Suprapubic skin (tissue), 4 donors: ENCODE measurements at places on chromosomes 3 and 15. TPM values are rescaled to one million over a fixed set of nuclear protein-coding genes. Genes with fewer than 3 reads are reported as not detected.

- no peak for DNase-seq
Observed at GRCh38 chr3:187292181-187292580, 644 bp upstream of the MASP1 start.

- DNase-seq = no peak
Observed at GRCh38 chr3:44436181-44436580, 41.3 kb downstream of the ZNF445 start.

DNA sequence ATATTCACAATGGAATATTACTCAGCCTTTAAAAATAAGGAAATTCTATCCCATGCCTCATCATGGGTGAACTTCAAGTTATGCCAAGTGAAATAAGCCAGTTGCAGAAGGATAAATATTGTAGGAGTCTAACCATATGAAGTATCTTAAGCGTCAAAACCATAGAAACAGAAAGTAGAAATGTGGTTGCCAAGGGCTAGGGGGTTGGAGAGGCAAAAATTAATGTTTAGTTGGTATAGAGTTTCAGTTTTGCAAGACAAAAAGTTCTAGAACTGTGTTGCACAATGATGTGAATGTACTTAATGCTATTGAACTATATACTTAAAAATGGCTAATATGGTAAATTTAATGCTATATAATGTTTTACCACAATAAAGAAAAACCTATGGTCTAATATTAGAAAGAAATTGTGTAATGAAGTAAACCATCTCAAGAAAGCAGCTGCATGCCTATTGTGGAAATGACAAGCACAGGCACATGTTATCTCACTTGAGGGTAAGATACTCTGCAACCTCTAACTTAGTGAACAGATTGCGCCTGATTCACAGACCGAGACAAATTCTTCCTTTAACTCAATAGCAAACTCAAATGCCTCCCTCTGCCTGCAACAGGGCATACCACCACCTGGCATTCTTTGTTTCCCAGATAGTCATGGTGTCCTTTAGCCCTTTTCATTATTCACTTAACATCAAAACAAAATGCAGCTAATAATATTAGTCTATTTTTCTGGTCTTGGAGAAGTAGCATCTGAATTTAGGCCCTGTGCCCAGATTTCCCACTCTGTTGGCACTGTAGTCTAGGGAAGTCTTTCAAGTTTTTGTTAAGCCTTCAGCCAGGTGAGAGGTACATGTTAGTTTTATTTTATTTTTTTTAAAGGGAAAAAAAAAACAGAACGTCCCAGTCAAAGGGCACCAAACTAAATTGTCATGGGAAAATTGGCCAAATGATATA lies 80.2 kb upstream of the ACP3 start:
- no peak for DNase-seq

GRCh38 chr3:171788546-171789351 lies 21.5 kb downstream of the PLD1 start:
- no peak for DNase-seq

- no peak for DNase-seq
Observed at GRCh38 chr3:193023218-193023617, 105.6 kb upstream of the MB21D2 start.

GRCh38 chr3:135056084-135056730 lies 261.1 kb downstream of the EPHB1 start:
- DNase-seq = no peak

DNA sequence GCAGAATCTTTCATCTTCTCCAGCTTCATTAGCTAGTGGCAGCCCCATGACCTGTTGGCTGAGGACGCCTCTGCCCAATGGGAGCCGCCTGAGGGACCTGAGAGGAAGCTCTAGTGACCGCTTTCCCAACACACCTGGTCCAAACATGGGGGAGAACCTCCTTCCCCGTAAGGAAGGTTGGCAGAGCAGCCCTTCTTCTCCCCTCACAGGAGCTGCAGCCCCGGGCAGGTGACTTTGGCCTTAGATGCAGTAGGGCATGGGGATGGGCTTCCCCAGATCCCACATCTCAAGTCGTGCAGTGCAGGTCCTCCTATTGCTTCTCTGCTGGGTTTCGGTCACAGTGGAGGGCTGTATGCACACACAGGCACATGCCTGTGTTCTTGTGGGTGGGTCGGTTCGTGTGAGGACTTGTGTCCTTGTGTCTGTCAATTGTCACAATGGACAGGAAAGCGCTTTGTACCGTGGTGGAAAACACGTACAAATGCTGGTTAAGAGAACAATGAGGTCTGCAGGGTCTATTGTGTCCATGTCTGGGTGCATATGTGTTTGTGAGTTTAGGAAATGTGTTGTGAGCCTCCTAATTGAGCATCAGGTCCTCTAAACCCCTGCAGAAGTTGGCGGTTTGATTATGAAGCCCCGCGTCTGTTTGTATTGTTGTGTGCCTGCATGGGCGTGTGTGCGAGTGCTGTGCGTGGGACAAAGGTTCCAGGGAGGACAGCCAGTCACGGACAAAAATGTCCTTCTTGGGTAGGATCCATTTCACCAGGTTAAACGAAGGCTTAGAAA lies 1.4 kb downstream of the ISLR2 start:
- DNase-seq = no peak

- DNase-seq = no peak
Observed at GRCh38 chr3:116161575-116162525, 283.4 kb downstream of the LSAMP start.

DNA sequence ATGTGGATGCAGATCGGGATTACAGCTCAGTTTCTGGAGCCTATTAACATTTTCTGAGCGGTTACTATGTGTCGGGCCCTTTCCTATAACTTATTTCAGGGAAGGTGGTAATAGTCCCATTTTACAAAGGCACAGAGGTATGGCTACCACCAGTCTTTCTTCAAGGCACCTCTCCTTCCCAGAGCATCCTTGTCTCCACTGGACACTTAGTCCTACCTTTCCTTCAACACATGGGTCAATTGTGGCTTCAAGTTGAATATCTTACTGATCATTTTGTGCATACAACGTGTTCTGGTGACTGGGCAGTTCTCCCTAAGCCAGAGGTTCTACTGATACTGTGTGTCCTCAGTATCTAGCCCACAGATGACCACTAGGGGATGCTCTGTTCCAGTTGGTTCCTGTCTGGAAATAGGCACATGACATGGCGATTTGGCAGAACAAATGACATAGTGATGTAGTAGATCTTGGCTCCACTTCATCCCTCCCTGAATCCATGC lies 60.7 kb upstream of the CMTM8 start:
- no peak for DNase-seq

- no peak for DNase-seq
Observed at GRCh38 chr3:124859025-124859424, 28.1 kb downstream of the ITGB5 start.

DNA sequence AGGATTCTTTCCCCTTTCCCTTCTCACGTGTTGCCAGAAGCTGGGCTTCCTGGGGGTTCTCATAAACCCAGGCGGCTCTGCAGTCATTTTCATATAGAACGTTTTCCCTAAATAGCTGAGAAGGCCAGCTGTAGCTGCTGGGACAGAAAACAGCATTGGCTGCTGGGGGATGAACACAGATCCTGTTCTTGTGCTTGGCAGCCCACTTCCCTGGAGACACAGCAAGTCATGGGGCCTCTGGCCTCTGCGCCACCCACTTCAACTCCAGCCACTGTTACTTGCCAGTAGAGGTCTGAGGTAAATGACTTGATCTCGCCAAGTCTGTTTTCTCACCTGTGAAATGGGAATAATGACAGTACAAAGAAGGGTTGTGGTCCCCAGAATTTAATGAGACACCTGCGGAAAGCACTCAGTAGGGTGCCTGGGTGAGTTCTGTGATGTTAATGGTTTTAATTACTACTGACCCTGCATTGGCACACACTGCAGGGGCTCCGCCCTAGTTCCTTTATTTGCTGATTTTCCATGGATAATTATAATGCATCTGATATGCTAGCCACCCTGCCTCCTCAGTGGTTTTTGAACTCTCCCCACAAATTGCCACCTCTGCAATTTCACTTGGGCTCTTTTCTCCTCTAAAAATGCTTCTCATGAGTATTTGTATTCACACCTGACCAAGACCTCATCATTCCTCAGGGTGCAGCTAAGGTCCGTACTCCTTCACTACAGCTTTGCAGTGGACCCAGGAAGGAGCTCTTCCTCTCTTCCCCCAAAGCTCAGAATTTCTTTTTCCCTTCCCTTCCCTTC lies 274.7 kb downstream of the RPLP1 start:
- DNase-seq = no peak

GRCh38 chr15:70783041-70783440 lies 19.7 kb upstream of the UACA start:
- DNase-seq = no peak

DNA sequence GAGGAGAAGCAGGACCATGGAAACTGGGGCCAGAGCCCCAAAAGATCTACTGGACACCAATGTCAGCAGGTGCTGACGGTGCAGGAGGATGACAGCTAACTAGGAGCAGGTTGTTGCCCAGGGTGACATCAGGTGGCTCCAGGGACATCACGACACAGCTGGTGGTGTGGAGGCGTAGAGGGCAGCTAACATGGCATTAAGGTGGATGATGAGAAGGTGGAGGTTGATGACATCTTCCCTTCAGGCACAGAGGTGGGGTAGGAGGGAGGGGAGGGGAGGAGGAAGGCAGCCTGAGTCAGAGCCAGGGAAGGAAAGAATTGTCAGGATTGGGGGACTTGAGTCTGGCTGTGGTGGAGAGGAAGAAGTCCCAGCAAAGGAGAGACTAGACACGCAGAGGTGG lies 1.5 kb upstream of the EPHB1 start:
- no peak for DNase-seq

DNA sequence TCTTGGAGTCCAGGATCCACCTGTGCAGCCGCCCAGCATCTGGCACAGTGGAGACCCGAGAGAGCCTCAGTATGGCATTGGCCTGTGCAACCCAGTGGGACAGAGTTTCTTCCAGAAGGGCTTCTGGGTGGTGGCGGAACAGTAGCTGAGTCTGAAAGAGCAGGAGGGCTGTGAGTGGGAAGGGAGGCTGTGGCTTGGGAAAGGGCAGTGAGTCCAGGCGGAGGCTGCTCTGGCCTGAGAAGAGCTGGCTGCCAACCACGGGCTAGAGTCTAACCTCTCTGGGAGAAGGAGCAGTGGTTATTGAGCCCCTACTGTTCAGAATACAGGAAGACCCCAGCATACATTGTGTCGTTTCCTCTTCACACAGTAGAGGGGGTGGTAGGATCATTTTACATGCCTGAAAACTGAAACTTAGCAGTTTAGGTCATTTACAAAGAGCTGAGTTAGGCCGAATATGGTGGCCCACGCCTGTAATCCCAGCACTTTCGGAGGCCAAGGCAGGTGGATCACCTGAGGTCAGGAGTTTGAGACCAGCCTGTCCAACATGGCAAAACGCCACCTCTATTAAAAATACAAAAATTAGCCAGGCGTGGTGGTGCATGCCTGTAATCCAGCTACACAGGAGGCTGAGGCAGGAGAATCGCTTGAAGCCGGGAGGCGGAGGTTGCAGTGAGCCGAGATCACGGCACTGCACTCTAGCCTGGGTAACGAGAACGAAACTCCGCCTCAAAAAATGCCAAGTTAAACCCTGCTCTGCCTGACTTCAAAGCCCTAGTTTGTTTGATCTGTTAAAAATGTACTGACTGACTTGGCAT lies 3.2 kb downstream of the AEN start:
- no peak for DNase-seq

GRCh38 chr3:7813365-7813764 lies 688.3 kb upstream of the LMCD1 start:
- no peak for DNase-seq

DNA sequence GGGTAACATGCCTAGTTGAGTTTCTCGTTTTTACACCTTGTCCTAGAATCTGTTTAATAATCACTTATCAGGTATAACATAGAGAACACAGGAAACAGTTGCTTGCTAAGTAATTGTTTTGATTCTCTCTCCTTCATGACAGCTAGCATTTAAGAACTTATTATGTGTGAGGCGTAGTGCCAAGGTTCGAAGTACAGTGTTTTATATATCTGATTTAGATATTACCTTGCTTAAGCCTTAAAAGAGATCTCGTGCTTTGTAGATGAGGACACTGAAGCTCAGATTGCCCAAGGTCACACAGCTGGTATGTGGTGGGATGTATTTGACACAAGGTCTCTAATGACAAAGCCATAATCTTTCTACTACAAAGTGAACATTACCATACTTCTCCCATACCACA lies 29.0 kb upstream of the IFT57 start:
- DNase-seq = no peak

DNA sequence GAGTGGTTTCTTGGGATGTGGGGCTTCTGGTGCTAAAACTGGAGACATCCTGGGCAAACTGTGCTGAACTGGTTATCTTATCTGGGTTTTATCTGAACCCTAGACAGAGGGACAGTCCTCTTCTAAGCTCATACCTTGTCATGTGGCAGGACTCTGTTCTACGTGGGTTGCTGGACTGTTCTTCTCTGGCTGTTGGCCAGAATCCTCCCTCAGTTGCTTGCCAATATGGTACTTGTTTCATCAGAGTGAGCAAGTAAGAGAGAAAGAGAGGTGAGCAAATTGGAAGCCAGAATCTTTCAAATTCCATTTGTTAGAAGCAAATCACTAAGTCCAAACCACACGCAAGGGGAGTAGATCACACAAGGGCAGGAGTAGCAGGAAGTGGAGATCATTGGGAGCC lies 291.5 kb upstream of the TBL1XR1 start:
- DNase-seq = no peak

DNA sequence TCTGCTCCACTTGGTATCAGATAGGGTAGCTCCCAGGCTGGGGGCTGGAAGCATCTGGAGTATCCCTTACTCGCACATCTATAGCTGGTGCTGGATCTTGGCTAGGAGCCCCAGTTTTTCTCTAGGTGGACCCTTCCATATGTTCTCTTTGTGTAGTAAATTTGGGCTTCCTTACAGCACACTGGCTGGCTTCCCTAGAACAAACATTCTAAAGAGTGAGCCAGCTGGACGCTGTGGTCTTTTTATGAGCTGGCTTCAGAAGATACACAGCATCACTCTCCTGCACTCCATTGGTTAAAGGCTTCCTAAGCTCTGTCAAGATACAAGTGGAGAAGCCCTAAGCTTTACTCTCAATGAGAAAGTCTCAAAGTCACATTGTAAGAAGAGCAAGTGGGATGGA lies 322.1 kb downstream of the WDR72 start:
- no peak for DNase-seq

- no peak for DNase-seq
Observed at GRCh38 chr3:148367756-148368155, 329.9 kb upstream of the AGTR1 start.

Gene TMEM266
- 2.1 TPM for total RNA-seq

Gene CCR9
- not detected for total RNA-seq

Gene CIB2
- 2.0 TPM for total RNA-seq

Gene GP9
- total RNA-seq = not detected

Gene NLGN1
- total RNA-seq = 2.8 TPM

Gene ISLR
- 21.1 TPM for total RNA-seq

Gene PSTPIP1
- 2.2 TPM for total RNA-seq

Gene EIF2A
- 149 TPM for total RNA-seq

Gene SEC11A
- total RNA-seq = 52.9 TPM
